ENCODE measurements at places on chromosomes 1 and 21. TPM values are rescaled to one million over a fixed set of nuclear protein-coding genes. Genes with fewer than 3 reads are reported as not detected.

CCDC27 gene
- not detected for total RNA-seq

RAB42 gene
- total RNA-seq, result 5.7 TPM

RGS13 gene
- total RNA-seq, result under 0.01 TPM

TPTE gene
- total RNA-seq, result not detected

PDZK1IP1 gene
- total RNA-seq, result not detected

LCE2C gene
- total RNA-seq, result not detected

All from skeletal muscle tissue (tissue), 5 donors.